CD4-positive, CD25-positive, alpha-beta regulatory T cell (primary cell): ENCODE measurements at places on chromosomes 7 and 10.

- no peaks in the 10 kb centered on the region for H3K27me3 ChIP-seq
- DNase-seq = no peak
- H3K27ac ChIP-seq = no peak overlapping the region
- no peaks in the 10 kb centered on the region for H3K4me1 ChIP-seq
- no peak overlapping the region for H3K4me3 ChIP-seq
These were observed 213.2 kb upstream of the MGMT start for GRCh38 chr10:129253865-129254179.

GRCh38 chr10:34172936-34173533, 642.1 kb downstream of the PARD3 start:
- H3K4me1 ChIP-seq = no peaks in the 10 kb centered on the region
- no peak overlapping the region for H3K4me3 ChIP-seq
- DNase-seq = no peak
- H3K27ac ChIP-seq = no peak overlapping the region
- no peaks in the 10 kb centered on the region for H3K36me3 ChIP-seq

DNA sequence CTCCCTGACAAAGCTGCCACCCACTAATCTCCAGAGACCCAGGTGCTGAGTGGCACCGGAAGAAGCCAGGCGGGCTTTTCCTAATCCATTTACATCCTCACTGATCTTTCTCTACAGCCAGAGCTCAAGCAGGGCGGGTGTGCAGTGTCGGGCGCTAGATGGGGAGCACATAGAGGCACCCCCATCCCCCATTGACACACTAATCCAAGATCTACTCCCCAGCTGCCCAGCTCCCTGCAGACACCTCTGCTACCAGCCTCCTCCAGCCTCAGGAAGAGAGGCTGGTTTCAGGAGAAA, 22.2 kb downstream of the FRMPD2 start:
- H3K36me3 ChIP-seq = no peaks in the 10 kb centered on the region
- no peaks in the 10 kb centered on the region for H3K4me1 ChIP-seq
- H3K27ac ChIP-seq = no peak overlapping the region
- no peak for DNase-seq
- no peak overlapping the region for H3K4me3 ChIP-seq

- H3K27me3 ChIP-seq = no peaks in the 10 kb centered on the region
- H3K4me1 ChIP-seq = no peaks in the 10 kb centered on the region
- no peak for DNase-seq
These were observed 829.0 kb downstream of the TNS3 start for GRCh38 chr7:46752881-46753366.

GRCh38 chr10:100788002-100788903, 42.9 kb downstream of the PAX2 start:
- no peak overlapping the region for H3K27ac ChIP-seq
- H3K36me3 ChIP-seq = no peaks in the 10 kb centered on the region
- DNase-seq = no peak
- no peak overlapping the region for H3K4me3 ChIP-seq
- no peaks in the 10 kb centered on the region for H3K4me1 ChIP-seq
- no peaks in the 10 kb centered on the region for H3K27me3 ChIP-seq

GRCh38 chr7:13628239-13629001, 361.0 kb downstream of the ETV1 start:
- DNase-seq = no peak
- H3K4me3 ChIP-seq = no peak overlapping the region
- H3K36me3 ChIP-seq = no peaks in the 10 kb centered on the region
- no peak overlapping the region for H3K27ac ChIP-seq
- H3K27me3 ChIP-seq = no peaks in the 10 kb centered on the region

GRCh38 chr10:46096446-46096845, 50.4 kb upstream of the MSMB start:
- no peaks in the 10 kb centered on the region for H3K27me3 ChIP-seq
- DNase-seq = no peak
- H3K4me3 ChIP-seq = peak overlapping the region; percentile 22
- peak overlapping the region; percentile 48 for H3K27ac ChIP-seq
- no peaks in the 10 kb centered on the region for H3K36me3 ChIP-seq
- peaks cover 70% of the 10 kb centered on the region for H3K4me1 ChIP-seq

DNA sequence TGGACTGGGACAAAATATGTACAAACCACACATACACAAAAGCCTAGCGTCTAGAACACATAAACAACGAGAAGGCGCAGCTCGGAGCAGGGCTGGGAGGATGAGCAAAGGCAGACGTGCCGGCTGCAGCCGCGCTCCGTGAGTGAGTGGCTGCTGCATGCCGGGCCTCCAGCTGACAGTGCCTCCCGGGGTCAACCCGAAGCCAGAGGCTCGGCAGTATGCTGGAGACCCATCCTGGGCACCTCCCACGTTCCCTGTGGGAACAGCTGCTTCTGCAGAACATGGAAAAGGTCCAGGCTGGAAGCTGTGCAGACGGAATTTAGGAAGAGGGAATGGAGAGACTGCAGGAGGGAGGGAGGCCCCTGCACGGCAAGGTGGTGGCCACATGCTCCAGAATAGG, 3.6 kb upstream of the GPR146 start:
- DNase-seq = no peak
- no peak overlapping the region for H3K4me3 ChIP-seq
- no peaks in the 10 kb centered on the region for H3K27me3 ChIP-seq
- H3K4me1 ChIP-seq = peaks cover 23% of the 10 kb centered on the region

- no peak overlapping the region for H3K4me3 ChIP-seq
- no peak overlapping the region for H3K27ac ChIP-seq
- no peaks in the 10 kb centered on the region for H3K4me1 ChIP-seq
- no peak for DNase-seq
- H3K36me3 ChIP-seq = no peaks in the 10 kb centered on the region
These were observed 207.0 kb downstream of the SUGCT start for GRCh38 chr7:40341836-40342235.

DNA sequence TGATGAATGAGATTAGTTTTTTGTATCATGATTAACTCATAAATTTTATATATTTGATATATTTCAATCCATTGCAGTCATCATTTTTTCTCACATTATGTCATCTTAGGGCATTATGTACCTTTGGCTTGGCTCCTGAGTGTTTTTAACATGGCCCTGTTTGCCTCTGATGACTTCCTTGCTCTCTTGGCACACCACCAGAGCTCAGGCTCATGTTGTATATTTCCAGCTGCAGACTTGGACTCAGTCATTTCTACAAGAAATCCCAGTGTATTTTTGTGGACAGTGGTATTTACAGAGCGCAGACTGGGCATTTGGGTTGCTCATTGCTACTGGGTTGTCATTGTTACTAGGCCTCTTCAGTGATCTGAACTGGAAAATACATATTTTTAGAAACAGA, 188.5 kb downstream of the ADRA2A start:
- H3K36me3 ChIP-seq = no peaks in the 10 kb centered on the region
- no peak overlapping the region for H3K27ac ChIP-seq
- no peak overlapping the region for H3K4me3 ChIP-seq
- no peaks in the 10 kb centered on the region for H3K4me1 ChIP-seq
- H3K27me3 ChIP-seq = no peaks in the 10 kb centered on the region

DNA sequence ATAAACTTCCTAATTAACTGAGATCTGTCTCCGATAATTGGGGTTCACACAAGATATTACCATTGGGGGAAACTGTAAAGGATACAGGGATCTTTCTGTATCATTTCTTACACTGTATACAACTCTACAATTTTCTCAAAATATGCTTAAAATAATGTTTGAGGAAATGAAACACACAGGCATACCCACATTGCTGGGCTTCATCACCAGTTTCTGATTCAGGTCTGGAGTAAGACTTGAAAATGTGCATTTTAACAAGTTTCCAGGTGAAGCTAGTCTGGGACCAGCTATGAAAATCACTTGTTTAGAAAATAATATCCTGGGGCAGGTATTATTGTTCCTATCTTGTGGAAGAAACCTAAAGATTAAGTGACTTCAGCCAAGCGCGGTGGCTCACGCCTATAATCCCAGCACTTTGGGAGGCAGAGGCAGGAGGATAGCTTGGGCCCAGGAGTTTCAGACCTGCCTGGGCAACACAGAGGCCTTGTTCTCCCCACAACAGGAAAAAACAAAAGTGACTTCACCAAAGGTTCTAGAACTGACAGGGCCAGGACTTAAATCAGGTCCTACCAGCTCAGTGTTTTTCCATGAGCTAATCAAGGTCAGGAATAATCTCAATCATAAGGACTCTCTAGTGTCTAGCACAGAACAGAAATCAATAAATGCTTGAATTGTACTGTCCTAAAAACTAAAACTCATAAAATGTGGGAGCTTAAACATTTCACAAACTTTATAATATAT, 12.6 kb downstream of the TOMM7 start:
- H3K36me3 ChIP-seq = peaks cover 26% of the 10 kb centered on the region
- no peaks in the 10 kb centered on the region for H3K4me1 ChIP-seq
- H3K27me3 ChIP-seq = no peaks in the 10 kb centered on the region
- H3K4me3 ChIP-seq = no peak overlapping the region

GRCh38 chr10:52484206-52485065, 170.4 kb downstream of the DKK1 start:
- H3K36me3 ChIP-seq = no peaks in the 10 kb centered on the region
- no peak overlapping the region for H3K27ac ChIP-seq
- H3K4me3 ChIP-seq = no peak overlapping the region
- no peaks in the 10 kb centered on the region for H3K4me1 ChIP-seq

DNA sequence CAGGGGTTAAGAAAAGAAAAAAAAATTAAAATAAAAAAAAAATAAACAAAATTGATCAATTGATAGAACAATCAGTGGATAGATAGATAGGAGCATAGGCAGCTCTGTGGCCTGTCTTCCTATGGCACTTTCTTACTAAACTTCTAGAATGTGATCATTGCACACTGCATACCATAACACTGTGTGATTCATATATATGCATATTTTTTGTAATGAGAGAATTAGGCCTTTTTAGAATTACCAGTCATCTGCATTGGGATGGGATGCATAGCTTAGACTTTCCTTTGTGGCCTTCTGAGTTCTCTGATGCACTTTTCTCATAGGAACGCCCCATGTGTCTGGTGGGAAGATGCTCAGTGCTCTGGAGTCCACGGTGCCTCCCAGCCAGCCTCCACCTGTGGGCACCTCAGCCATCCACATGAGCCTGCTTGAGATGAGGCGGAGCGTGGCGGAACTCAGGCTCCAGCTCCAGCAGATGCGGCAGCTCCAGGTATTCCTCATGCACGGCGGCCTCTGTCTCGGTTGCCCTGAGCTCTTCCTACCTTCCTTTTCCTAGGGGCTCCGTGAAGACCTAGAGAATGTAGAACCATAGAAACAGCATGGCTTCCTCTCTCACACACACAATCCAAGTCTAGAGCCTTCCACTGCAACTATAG, 222.5 kb downstream of the ARHGAP21 start:
- DNase-seq = no peak
- no peaks in the 10 kb centered on the region for H3K4me1 ChIP-seq

DNA sequence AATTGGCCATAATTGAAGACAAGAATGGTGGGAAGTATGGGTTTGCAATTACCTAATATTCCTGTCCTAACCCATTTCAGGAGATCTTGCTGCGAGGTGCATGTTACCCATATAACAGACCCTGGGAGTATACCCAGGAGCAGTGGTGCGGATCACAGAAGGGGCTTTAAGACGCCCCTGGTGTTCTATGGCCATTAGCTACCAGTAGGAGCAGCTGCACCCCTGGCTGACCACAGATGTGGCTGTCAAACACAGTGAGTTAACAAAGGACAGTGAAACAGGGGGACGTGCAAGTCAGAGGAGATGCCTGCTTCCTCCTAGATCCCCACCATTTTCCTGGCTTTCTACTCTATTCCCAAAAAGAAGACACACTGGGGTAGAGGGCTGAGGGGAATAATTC, 25.2 kb downstream of the AOC1 start:
- H3K36me3 ChIP-seq = no peaks in the 10 kb centered on the region
- H3K27ac ChIP-seq = no peak overlapping the region
- H3K27me3 ChIP-seq = peaks cover 13% of the 10 kb centered on the region
- no peak for DNase-seq

DNA sequence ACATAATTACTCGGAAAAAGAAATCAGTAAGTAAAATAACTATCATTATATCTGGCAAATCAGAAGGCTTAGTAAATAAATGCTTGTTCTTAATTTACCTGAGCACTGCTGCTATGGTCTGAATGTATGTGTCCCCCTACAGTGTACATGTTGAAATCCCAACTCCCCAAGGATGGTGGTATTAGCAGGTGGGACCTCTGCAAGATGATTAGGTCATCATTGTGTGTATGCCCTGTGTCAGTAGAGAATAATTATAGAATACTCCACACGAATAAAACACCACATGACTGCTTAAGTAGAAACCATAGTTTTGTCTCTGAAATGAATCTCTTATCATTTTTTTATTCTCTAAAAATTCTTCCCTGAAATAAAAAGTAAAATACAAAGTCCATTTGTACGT, 101.6 kb downstream of the RNF133 start:
- H3K4me1 ChIP-seq = no peaks in the 10 kb centered on the region
- H3K36me3 ChIP-seq = no peaks in the 10 kb centered on the region
- no peak overlapping the region for H3K4me3 ChIP-seq

GRCh38 chr7:16921644-16922257, 40.0 kb upstream of the AGR3 start:
- H3K27me3 ChIP-seq = no peaks in the 10 kb centered on the region
- no peak for DNase-seq
- no peak overlapping the region for H3K27ac ChIP-seq
- H3K4me3 ChIP-seq = no peak overlapping the region
- H3K4me1 ChIP-seq = no peaks in the 10 kb centered on the region

DNA sequence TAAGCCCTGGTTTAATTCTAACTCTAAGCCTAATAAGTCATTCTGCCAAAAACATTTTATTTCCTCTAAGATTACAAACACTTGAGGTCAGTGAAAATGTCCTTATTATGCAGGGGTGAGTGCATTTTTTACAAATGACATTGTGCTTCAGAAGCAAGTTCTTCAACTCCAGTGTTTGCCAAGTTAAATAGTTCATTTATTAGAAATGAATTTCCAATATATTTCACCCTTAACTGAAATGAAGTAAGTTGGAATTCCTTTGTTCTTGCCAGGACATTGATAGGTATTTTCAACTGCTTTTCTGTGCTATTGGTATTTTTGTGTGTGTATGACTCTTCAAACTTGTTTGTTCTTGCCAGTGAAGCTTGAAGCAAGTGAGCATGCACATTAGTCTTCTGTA, 89.5 kb upstream of the CCDC6 start:
- no peaks in the 10 kb centered on the region for H3K36me3 ChIP-seq
- H3K4me3 ChIP-seq = no peak overlapping the region
- peaks cover 4% of the 10 kb centered on the region for H3K27me3 ChIP-seq
- no peak overlapping the region for H3K27ac ChIP-seq

DNA sequence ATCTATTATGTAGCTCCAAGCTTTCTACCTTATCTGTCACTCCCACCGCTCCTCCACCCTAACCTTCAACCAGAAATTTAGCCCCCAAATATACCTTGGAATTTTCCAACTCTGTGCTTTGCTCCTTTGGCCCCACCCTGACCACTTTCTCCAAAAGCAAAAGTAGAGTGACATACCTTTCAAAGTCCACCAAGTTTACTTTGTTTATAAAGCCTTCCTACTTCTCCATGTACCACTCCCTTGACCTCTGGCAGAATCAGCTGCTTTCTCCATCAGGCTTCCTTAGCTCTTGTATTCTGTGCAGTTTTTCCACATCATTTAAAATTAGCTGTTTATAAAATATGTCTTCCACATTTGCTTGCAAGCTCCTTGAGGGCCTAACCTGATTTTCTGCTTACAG, 40.9 kb upstream of the RSBN1L start:
- DNase-seq = no peak
- H3K4me1 ChIP-seq = no peaks in the 10 kb centered on the region
- H3K27me3 ChIP-seq = no peaks in the 10 kb centered on the region
